ENCODE measurements at places on chromosomes 12 and 14.

GRCh38 chr12:66290716-66291200 is 11.5 kb upstream of the HELB start:
- DNase-seq = no peak

DNA sequence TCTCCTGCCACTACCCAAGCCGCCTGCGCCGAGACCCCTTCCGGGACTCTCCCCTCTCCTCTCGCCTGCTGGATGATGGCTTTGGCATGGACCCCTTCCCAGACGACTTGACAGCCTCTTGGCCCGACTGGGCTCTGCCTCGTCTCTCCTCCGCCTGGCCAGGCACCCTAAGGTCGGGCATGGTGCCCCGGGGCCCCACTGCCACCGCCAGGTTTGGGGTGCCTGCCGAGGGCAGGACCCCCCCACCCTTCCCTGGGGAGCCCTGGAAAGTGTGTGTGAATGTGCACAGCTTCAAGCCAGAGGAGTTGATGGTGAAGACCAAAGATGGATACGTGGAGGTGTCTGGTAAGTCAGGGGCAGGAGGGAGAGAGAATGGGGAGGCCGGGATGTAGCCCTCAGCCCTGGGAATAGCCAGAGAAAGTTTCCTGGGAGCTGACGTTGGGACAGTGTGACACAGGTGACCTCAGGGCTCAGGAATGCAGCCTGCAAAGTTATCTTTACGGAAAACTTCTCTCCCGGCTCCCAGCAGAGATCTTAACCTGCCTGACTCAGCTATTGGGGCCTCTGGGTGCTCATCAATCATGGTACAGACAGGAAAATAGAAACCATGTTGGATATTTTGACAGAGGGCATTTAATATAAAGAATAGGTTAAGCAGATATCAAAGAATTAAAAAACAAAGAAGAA is 747 bp downstream of the HSPB8 start:
- DNase-seq = no peak

GRCh38 chr14:46018846-46019420 is 632.6 kb downstream of the RPL10L start:
- no peak for DNase-seq

DNA sequence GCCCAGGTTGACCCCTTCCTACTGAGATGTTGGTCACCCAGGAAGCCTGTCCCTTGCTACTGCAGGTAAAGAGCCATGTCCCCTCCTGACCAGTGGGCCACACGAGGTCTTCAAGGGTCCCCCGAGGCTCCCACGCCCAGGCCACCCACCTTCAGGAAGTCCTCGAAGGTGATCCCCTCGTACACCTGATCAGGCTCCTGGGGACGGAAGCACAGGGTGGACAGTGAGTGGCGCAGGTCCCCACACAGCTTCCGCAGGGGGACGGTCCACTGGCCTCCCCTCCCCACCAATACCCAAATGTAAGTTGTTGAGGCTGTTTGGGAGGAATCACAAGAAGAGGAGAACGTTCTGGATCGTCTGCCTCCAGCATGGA is 57.4 kb downstream of the TESC start:
- no peak for DNase-seq

- no peak for DNase-seq
Measured at GRCh38 chr14:87873741-87874140, 119.2 kb downstream of the GALC start.

GRCh38 chr14:105433161-105433605 is 13.6 kb downstream of the MTA1 start:
- no peak for DNase-seq

All from activated CD4-positive, alpha-beta T cell treated with anti-CD3 and anti-CD28 coated beads for 48 hours (primary cell).